AG09309 (cell line): ENCODE measurements at places on chromosomes 5 and 9.

DNA sequence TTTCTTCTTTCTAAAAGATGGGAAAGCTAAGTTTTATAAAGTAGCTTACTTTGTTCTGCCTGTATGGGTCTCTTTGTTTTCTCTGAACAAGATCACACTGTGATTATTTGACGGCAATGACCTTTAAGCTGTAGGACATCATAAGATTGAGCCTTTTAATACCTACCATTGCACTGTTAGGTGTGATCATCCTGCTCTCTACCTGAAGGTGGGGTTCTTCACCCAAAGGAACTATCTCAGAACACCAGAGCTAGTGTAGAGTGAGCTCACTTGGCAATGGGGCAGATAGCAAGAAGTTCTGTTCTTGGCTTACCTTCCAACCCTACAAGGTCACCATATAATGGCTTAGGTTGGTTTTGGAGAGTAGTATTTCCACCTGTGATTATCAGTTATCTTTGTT lies 200.2 kb downstream of the SPATA31D1 start:
- DNase-seq, result no peak

- no peak for DNase-seq
These were observed 6.4 kb upstream of the NR3C1 start for GRCh38 chr5:143409926-143410325.

DNA sequence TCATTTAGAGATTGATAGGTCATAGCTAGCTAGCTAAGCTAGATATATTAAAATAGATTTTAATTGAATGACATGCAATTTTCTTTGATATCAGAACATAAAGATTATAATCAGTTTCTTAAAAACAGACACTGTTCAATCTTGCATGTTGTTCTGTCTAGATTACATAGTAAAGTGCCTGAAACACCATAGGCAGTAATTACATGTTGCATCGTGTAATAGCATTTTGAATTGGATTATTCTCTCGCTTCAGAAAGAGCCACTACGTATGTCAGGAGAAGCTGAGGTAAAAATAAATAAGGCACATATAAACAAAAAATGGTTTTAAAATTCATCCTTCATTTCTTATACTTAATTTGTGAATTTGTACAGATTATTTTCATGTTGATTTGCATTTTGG lies 148.0 kb upstream of the CDH12 start:
- no peak for DNase-seq

DNA sequence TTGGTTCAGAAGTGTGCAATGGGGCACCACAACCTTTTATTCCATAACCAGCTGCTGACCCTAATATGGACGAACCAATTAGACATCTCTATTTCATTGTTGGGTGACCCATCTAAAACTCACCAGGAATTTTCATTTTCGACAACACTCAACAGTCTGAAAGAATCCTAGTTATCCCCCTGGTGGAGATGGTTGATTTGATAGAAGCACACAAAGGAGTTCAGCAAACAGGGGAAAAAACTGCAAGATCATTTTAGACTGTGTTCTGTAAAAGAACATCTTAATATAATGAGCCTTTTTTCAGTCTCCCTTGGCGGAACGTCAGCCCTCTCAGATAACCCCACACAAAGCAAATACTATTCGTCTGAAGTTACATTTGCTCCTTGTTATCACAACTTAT lies 367.4 kb downstream of the KIAA0825 start:
- DNase-seq, result no peak

- no peak for DNase-seq
These were observed 178.7 kb upstream of the SGCD start for GRCh38 chr5:156148301-156148700.

GRCh38 chr5:75059912-75060545 lies 7.7 kb upstream of the GCNT4 start:
- no peak for DNase-seq

GRCh38 chr5:122019919-122020590 lies 58.0 kb downstream of the LOX start:
- DNase-seq, result no peak

- no peak for DNase-seq
These were observed 93.4 kb downstream of the OSTF1 start for GRCh38 chr9:75181750-75182149.

DNA sequence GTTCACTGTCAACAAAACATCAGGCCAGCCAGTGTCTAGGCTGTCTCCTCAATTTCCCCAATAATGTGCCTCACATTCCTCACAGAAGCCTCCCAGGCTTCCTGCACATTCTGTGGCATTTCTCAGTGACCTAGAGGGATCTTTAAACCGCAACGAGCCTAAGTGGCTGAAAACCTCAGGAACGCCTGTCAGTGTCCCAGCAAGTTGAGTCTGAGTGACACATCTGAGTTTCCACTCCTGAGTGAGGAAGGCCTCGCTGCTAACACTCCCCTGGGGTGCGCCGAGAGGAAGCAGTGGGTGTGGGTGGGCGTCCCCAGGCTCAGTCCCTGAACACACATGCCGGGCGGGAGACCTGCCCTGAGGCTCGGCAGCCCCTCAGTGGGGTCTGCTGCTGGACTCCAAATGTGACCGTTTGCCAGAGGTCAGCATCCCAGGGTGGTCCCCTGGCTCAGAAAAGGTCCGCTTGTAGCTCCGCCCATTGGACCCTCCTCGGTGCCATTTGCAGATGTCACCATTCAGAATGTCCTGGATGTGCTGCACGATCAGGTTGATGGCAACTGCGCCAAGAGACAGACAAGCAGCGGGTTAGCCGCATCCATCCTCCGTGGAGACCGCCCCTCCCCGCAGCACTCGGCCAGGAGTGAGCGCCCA lies 6.3 kb downstream of the UCK1 start:
- DNase-seq, result no peak

DNA sequence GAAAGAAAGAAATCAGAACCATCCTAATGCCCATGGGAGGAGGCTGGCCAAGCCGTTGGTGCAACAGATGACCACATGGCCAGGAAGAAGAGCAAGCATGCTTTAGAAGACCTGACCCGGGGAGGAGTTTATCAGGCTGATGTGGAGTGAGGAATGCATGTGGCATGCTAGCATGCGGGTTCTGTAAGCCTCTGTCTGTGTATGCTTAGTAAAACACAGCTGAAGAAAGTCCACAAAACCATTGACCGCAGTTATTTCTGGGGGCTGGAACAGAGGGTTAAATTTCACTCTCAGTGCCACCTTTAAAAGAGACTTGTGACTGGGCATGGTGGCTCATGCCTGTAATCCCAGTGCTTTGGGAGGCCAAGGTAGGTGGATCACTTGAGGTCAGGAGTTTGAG lies 19.1 kb downstream of the GFI1B start:
- DNase-seq, result no peak

DNA sequence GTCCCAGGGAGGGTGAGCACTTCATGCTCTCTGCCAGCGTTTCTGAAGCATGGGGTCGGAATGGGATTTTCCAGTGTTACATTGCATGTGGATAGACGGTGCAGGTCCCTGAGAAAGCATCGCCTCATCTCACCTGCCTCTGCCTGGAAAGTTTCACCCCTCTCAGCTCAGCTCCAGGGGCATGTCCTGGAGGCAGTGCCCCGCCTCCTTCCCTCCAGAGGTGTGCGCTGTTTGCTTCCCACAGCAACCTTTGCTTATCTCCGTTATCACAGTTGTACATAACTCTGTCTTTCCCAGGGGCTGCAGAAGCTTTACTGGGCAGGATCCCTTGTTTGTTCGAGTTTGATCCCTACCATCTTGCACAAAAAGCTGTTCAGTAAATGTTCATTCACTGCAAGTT lies 10.7 kb upstream of the CREBRF start:
- DNase-seq, result no peak

DNA sequence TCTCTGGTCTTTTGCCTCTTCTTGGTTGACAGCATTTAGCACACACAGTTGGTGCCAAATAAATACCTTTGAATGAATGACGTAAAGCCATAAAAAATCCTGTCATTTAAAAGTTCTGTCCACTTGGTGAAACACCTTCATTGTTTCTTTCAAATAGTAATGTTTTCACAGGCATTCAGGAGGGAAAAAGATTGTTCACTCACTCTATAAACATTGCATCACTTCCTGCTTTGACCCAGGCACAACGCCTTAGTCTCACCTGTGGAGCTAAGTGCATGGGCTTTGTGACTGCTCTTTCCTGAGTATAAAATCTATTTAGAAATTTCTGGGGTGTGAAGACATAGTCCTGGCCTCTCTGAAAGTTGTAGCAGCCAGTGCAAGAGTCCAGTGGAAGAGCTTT lies 88.9 kb upstream of the CXCL14 start:
- DNase-seq, result no peak

DNA sequence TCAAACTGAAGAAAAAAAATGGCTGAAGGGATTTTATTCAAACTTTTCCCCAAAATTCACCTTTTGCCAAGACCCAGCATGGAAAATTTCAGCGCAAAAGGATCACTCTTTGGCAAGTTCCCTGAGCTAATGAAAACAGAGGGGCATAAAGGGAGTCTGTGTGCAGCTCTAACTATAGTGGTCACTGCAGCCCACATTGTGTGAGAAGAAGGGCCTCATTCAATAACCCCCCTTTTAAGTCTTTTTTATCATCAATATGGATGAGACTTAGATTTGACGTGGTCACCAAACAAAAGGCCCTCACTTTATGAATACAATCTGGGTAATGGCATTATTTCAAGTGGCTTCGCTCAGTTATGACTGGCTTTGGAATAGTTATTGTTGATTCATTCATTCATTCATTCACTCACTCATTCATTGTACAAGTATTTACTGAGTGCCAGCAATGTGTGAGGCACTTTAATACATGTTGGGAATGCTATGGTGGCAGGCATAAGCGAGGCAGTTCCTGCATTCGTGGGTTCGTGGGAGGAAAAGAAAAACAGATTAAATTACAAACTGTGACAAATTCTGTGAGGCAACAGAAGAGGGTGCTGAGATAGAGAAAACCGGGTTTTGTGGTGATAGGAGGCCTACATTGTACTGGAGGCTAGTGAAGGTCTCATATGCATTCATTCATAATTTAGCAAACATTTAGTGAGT lies 145.7 kb upstream of the KLF4 start:
- DNase-seq, result no peak

- no peak for DNase-seq
These were observed 41.6 kb upstream of the FST start for GRCh38 chr5:53438486-53439472.

DNA sequence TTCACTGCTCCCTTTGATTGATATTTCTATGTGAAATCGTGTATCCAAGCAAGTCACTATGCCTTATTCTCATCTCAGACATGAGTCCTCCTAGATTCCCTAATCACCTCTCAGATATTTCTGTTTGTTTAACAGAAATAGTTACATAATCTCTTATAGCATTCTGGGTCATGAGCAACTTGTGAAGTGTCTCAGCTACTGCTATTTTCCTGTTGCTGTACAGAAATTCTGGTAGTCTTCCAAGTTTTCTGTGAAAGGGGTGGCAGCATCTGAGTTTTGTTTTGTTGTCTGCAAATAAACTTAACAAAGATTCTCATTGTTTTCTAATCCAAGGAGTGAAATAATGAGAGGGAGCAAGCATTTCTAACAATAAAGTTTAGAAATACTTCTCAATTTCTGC lies 256.9 kb upstream of the ST8SIA4 start:
- DNase-seq, result no peak

DNA sequence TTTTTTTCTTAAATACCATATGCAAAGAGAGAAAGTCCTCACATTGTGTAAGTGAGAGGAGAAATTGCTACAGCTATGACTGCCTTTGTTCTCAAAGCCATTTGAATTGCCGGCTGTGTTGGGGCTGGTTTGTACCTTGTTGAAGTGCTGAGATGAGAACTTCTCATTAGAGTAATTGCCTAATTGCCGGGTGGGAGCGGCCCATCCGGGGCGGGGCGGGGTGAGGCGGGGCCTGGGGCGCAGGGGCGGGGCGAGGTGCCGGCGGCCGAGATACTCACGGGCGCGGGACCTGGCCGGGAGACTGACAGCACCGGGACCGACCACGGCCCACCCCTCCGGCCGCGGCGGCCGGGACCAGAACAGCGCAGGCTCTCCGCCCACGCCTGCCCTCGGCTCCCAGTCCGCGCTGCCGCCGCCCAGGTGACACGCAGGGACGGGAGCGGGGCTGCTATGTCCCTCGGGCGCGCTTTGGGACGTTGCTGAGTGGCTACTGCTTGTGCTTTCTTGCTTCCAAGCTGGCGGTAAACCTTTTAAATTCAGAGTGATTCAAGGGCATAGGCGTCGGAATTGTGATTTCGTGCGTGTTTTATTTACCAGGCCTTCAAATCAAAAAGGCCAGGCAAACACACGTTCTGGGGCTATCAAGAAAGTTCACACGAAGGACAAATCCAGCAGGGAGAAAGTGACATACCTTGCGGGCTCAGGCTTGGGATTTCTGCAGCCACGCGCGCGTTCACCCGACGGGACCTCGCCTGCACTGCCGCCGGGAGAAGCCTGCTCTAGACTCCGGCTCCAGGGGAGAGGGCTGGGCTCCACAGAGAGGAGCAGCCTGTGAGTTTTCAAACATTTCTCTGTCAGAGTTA lies 269.1 kb downstream of the FANCC start:
- DNase-seq, result no peak

DNA sequence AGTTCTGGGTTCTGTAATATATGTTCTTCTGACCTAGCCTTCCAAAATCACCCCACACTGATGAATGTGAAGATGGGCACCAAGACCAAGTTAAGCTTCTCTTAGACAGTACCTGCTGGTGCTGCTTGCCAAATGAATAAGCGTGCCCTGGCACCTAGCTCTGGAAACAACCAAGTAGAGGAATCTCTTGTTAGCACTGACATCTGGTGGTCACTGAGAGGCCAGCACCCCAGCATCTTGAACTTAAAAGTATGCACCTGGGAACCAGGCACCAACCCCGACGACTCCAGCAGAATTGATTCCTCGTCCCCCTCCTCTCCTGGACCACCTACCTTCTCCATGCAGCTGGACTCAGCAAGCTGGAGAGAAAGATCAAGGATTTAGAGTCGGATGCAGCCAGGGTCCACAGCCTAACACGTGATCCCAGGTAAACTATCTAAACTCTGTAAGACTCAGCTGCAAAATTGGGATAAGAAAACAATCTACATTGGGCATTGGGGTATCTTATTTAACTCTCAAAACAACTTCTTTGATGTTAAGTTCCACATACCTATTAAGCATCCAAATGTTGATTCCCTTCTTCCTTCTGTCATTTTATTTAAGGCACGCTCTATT lies 89.8 kb downstream of the SLC1A3 start:
- DNase-seq, result no peak

DNA sequence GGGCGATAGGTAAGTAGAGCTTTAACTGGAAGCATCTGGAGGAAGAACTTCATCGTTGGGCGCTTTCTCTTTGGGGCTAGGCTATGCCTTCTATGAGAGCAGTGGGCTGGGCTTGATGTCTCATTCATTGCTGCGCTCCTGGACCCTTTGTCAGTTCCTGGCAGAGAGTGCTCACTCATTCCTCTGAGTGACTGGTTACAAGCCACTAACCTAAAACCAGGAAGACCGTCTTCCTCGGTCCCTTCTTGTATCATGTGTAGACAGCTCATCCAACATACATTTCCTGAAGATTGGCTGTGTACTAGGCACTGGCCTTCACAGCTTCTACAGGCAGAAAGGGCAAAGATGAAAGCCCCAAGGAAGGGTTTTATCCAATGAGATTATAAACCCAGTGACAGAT lies 6.4 kb downstream of the SWI5 start:
- no peak for DNase-seq

GRCh38 chr9:116654059-116654355 lies 33.1 kb upstream of the TRIM32 start:
- DNase-seq, result no peak

- no peak for DNase-seq
These were observed 54.7 kb downstream of the ANGPTL2 start for GRCh38 chr9:127067603-127068220.

GRCh38 chr5:97658116-97658900 lies 475.3 kb upstream of the RIOK2 start:
- DNase-seq, result no peak

- DNase-seq, result no peak
These were observed 254.8 kb downstream of the ADGRV1 start for GRCh38 chr5:90813392-90813791.

- DNase-seq, result no peak
These were observed 337.4 kb downstream of the GLIS3 start for GRCh38 chr9:3962496-3962895.
